ENCODE measurements at places on chromosomes 6 and 20.

- no peak for DNase-seq
These were observed 199.0 kb upstream of the FBXL4 start for GRCh38 chr6:99146711-99147110.

- DNase-seq, result no peak
These were observed 163.5 kb upstream of the CDYL start for GRCh38 chr6:4612636-4613171.

DNA sequence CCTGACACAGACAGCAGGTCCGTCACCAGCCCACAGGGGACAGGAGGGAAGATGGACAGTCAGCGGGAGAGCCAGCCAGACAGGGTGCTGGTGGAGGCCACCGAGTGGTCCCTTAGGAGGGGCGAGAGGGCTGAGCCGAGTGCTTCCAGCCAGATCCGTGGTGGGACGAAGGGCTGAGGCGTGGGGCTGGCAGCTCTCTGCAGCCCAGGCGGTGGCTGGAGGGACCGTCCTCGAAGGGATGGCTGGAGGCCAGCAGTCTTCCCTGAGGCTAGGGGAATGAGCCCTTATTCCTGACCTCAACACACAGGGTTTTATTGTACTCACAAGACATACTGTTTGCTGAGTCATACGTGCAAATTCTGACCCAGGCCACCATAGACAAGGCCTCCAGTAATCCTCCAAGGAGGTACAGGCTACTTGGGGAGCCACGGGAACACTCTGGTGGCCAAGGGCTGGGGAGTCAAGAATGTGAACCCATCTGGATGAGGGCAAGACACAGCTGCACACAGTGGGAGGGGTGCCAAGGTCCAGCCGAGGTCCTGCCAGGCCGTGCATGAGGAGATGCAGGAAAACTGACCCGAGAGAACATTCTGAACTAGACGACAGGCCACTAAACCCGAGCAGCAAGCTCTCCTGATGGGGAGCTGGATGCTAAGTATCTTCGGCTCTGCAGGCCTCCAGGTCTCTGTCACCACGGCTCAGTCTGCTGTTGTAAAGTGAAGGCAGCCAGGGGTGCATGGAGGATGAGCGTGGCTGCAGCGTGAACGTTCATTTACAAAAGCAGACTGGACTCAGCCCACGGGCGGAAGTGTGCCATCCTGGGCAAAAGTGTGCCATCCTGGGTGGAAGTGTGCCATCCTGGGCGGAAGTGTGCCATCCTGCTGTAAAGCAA, 242.5 kb downstream of the TTLL2 start:
- DNase-seq, result no peak

DNA sequence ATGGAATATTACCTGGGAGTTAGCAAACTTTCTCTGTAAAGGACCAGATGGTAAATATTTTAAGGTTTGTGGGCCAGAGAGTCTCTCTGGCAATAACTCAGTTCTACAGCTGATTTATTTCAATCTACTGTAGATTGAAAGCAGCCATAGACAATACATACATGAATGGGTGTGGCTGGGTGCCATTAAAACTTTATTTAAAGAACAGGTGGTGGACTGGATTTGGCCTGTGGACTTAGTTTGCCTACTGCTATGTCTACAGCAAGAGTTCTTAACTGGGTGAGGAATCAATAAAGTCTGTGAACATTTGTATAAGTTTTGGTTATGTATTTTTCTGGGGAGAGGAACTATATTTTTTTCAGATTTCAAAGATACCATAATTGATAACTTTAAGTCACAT, 55.1 kb downstream of the SLC22A2 start:
- DNase-seq, result no peak

- DNase-seq, result peak; percentile 56
These were observed 61.3 kb downstream of the TRERF1 start for GRCh38 chr6:42390228-42390934.

GRCh38 chr6:168104636-168105035, 25.6 kb upstream of the FRMD1 start:
- no peak for DNase-seq

GRCh38 chr6:83927470-83927869, 68.0 kb downstream of the CYB5R4 start:
- DNase-seq, result no peak

DNA sequence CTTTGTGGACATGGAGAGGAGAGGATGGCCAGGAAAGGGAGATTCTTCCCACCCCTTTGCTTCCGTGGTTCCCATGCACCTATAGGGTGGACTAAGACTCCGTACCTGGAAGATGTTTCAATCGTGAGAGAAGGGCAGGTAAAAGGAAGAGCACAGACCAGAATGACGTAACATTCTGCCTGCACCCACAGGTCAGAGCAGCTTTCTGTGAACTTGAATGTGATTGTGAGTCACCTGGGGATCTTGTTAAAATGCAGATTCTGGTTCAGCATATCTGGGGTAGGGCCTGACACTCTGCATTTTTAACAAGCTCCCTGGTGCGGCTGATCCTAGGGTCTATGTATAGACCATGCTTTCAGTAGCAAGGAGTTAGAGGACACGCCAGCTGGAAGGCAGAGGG, 164.1 kb upstream of the SGK1 start:
- DNase-seq, result no peak

DNA sequence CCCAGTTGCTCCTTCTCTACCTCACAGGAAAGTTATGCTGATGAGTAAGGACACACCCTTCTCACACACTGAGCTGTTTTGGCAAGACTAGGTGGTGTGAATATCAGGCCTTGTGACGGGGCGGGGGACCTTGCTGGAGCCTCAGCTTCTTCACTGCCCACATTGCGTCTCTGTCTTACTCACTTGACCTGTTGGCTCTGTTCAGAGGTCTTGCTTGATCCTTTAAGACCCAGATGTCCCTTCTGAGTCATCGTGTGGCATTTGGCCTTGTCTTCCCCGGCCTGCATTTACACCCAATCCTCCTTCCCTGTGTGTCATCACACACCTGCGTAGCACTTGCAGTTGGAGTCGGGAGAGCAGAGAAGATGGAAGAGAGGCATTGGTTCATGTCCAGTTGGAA, 8.3 kb upstream of the PRND start:
- DNase-seq, result no peak

- DNase-seq, result no peak
These were observed 16.9 kb upstream of the STK35 start for GRCh38 chr20:2084703-2085102.

- no peak for DNase-seq
These were observed 195.6 kb downstream of the PREX1 start for GRCh38 chr20:48632017-48632824.

GRCh38 chr6:76788155-76788554, 675.1 kb downstream of the HTR1B start:
- DNase-seq, result no peak

DNA sequence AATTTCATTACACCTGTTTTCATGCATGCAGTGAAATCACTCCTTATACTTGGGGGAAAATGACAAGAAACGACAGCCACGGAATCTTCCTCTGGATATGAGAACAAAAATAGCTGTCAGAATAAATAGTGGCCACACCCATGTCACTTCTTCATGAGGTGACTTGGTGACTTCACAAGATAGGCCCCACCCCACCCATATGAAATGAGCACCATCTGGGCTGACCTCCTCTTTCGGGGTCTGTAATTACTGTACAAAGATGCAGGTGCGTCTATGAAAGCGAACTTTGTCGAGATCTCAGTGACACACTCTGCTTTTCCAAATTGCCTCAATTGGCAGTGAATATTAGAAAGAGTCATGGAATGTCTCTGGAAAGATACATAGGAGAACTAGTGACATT, 184.2 kb upstream of the CCN2 start:
- no peak for DNase-seq

DNA sequence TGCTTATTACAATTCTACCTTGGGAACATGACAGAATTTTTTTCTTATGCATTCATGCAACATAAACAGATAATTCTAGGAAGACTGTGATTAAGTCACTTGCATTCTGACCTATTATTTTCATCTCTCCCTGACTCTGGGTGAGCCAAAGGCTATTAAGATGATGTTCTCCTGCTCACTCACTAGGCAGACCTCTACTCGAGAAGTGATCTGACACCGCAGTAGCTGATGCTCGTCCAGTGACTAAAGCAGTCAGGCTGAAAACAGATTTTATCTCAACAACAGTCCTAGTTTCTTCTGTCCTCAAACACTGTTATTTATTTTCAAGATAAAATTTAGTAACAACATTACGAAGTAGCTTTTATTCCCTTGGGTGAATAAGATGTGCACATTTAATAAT, 17.3 kb downstream of the NAA20 start:
- DNase-seq, result no peak

GRCh38 chr20:37090407-37090806, 5.4 kb downstream of the RBL1 start:
- no peak for DNase-seq

DNA sequence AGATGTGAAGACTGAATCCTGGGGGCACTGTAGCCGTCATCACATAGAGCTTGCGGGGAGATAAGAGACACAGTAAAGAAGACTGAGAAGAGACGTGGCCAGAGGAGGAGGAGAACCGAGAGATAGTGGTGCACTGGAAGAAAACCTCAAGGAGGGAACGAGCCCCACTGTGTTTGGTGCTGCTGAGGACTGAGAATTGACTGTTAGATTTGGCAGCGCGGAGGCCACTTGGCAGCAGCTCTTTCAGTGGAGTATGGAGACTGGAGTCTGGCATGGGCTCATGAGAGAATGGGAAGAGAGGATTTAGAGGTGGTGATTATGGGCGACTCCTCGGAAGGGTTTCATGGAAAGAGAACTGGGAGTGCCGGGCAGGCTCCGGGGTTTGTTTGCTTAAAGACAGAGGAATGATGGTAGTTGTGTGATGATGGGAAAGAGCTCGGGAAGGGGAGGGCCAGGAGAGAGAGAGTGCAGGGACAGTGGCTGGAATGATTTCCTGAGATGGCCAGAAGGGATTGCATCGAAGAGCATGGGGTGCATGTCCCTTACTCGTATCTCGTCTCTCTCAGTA, 18.0 kb downstream of the CDYL start:
- no peak for DNase-seq

- no peak for DNase-seq
These were observed 81.4 kb upstream of the CDH4 start for GRCh38 chr20:61170496-61171320.

GRCh38 chr6:31171931-31172905, 1.7 kb upstream of the POU5F1 start:
- DNase-seq, result no peak

- no peak for DNase-seq
These were observed 243.0 kb downstream of the PTPRK start for GRCh38 chr6:128277379-128277778.

DNA sequence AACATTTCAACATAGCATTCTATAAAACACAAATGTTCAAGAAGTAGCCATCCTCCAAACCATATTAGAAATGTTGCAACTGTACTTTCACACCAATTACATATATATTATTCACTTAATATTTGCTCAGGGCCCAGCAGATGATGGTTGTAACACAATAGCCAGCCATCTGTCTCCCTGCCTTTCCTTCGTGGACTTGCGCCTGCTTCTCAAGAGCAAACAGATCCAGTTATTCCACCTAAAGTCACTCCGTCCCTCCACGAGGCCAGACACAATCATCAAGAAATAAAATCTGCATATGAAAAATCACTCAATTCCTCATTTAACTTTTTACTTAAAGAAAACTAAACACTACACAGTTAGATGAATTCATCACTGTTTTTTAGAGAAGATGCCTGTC, 160.4 kb downstream of the RALGAPA2 start:
- no peak for DNase-seq

- no peak for DNase-seq
These were observed 32.5 kb downstream of the SYNDIG1 start for GRCh38 chr20:24501764-24502556.

- DNase-seq, result no peak
These were observed 306.8 kb downstream of the FOXC1 start for GRCh38 chr6:1916334-1917070.

- DNase-seq, result no peak
These were observed 111.2 kb downstream of the CDK19 start for GRCh38 chr6:110703906-110704594.

DNA sequence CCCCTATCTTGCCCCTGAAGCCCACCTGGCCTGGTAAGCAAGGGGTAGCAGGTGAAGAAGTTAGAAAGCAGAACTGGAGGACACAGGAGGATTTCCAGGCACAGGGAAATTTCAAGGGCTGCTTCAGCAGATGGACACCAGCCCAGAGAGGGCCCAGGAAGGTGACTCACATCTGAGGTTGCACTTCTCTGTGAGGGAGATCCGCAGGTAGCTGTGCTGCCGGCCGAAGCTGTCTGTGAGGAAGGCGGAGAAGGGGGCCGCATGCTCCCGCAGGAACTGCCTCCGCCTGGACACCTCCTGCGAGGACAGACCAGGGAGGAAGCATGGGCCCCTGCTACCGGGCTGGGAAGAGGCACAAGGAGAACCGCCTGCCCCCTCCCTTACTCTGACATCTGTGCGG, 7.1 kb downstream of the MOCS1 start:
- no peak for DNase-seq

DNA sequence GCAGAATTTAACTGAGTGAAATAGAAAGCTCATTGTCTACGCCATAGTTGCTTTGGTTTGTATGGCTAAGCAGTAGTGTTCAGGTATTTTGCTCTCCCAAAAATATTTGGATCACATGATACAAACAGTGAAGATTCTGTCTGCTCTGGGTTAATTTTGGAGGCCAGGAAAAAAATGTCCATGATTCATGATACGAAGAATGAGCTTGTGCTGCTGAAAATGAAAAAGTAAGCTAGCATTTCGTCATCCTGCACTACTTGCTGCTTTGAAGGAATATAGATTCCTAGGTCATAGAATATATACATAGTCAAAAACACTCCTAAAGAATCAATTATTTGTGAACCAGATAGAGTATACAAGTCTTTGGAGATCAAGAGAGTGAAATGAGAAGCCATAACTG, 8.3 kb downstream of the WRNIP1 start:
- DNase-seq, result no peak

DNA sequence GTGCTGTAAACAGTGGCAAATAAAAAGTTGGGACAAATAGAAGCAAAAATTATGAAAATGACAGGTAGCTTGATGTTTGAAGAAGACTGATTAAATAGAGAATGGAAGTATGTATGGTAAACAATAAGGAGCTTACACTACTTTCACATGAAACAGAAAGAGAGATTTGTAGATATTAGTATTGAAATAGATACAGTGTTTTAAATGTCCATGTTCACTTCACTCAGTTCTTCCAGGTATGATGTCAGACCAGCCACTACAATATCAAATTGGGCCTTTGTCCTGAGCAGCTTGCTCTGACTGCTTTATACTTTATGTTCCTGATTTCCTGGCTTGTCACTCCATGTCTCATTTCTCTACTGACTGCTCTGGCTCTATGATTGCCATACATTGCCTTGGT, 107.5 kb downstream of the CENPW start:
- no peak for DNase-seq

- no peak for DNase-seq
These were observed 28.9 kb downstream of the ESF1 start for GRCh38 chr20:13755809-13756208.

GRCh38 chr6:139534472-139535115, 160.1 kb upstream of the CITED2 start:
- DNase-seq, result no peak

GRCh38 chr20:50794846-50795634, at the start of gene BCAS4:
BCAS4 (plus strand) TSS chr20:50795061; CDS start chr20:50795084, 23 bp downstream.
- DNase-seq, result peak; percentile 86

Data from stimulated activated CD4-positive, alpha-beta T cell treated with anti-CD3 and anti-CD28 coated beads, Interleukin-4, amount 100 ng/mL, for 1 hour (primary cell).